ENCODE measurements at places on chromosomes 2 and 18.

- peak; percentile 24 for DNase-seq
These were observed 154.3 kb downstream of the EIPR1 start for GRCh38 chr2:3223080-3223923.

- no peak for DNase-seq
These were observed 36.4 kb downstream of the CTIF start for GRCh38 chr18:48575301-48575657.

- no peak for DNase-seq
These were observed 32.2 kb downstream of the MAPRE2 start for GRCh38 chr18:35073186-35074105.

GRCh38 chr18:42635378-42636048 lies 480.0 kb downstream of the RIT2 start:
- DNase-seq = no peak

- no peak for DNase-seq
These were observed 76.2 kb downstream of the C18orf54 start for GRCh38 chr18:54433857-54434256.
